ENCODE measurements at places on chromosomes 2 and 18.

DNA sequence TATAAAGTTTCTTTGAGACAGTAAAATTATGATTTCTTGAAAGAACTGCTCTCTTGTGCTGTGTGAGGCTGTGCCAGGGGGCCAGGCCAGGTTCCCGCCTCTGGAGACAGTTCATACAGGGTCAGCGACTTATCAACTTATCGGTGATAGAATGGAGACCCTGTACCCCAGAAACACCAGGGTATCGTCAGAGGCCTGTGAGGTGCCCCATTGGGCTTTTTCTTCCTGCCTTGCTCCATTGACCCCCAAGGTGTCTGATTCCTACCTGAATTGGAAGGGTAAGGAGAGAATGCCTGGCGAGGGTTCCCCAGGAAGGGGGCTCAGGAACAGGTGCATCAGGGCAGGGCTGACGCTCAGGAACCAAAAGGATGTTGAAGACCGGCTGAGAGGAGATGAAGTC, 4.3 kb downstream of the DLX1 start:
- DNase-seq, result no peak

DNA sequence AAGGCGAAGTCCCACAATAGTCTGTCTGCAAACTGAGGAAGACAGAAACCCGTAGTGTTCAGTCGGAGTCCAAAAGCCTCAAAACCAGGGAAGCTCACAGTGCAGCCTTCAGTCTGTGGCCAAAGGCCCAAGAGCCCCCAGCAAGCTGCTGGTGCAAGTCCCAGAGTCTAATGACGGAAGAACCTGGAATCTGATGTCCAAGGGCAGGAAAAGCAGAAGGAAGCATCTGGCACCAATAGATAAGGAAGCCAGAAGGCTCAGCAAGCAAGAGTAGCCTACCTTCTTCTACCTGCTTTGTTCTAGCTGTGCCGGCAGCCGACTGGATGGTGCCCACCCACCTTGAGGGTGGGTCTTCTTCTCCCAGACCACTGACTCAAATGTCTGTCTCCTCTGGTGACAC, 21.8 kb downstream of the CFAP210 start:
- no peak for DNase-seq

DNA sequence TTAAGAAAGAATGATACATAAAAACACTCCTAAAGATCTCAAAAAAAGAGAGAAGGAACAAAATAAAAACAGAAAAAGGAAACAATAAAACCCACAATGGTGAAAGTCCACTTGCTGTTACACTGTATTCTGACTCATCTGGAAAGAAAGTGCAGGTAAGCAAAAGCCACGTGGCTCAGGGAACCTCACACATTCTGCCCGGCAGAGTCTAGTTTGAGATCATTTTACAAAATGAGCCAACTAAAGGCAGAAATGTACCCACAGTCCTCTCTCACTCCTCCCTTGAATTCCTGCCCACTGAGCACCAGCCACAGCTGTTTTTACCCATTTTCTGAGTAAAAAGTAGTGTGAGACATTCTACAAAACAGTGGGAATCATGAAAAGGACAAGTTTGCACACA, 10.0 kb downstream of the KCNH7 start:
- no peak for DNase-seq

DNA sequence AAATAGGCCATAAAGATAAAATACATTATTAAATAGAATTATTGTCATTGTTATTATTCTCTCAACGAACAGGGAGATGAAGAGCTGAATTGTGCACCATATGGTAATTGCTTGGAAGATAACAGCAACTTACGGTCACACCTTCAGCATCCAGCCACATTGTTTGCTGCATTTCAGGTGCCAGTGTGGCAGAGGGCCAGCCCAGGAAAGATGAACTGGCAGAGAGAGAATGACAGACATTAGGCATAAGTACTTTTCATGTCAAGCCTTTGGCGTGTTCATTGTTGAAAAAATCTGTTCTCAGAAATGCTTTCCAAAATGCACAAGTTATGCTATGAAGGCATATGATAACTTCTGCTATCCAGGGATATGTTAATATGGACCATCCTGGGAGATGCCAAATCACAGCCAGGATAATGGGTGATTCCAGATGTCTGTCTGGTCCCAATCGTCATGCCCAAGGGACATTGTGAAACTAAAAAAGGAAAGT, 748.6 kb upstream of the PIK3C3 start:
- DNase-seq, result no peak

DNA sequence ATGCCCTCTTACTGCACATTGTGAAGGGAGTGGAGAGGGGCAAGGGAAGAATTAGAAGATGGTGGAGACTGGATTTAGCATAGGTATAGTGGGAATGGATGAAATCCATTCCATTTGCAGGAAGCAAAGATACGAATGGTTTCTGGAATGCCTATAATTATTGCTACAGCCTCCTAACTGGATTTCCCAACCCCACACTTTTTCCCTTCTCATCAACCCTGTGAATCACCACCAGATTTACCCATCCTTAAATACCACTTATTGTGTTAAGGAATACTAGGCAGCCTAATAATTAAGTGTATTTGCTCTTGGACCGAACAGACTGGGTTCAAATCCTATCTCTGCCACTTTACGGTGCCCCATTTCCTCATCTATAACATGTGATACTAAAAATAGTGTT, 39.3 kb upstream of the CREB1 start:
- DNase-seq, result no peak

GRCh38 chr2:43201497-43201896, 24.9 kb downstream of the ZFP36L2 start:
- DNase-seq, result no peak

DNA sequence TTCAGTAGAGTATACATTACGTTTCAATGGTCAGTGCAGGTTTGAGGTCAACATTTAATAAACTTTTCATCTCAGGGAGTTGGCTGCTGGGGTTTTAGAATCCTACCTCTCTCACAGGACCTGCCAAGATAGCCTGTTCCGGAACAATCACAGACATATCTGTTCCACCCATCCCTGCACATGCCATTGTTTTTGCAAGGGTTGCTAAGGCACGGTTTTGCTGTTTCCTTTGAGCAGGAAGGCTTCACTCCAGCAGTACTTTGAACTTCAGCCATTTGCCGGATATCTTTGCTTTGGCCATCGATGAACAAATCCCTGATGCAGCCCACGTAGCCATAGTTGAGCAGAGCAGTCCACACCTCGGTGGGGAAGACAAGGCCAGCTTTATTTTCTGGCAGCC, 493.8 kb downstream of the NRXN1 start:
- no peak for DNase-seq

DNA sequence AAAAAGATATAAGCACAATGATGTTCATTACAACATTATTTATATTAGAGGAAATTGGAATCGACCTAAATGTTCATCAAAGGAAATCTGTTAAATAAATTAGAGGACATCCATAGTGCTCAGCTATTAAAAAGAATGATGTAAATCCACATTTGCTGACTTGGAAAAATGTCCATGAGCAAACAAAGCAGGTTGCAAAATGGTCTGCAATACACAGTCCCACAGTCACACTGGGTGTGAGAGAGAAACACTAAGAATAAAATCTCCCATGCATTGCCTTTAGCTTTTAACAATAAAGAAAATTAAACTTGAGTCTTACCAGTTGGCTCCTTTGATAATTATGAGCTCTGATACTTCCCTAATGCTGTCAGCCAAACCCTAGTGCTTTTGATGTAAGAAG, 811.1 kb upstream of the SALL3 start:
- no peak for DNase-seq
